Heart left ventricle (tissue), 16 donors: ENCODE measurements at places on chromosomes 3 and 15. TPM values are rescaled to one million over a fixed set of nuclear protein-coding genes. Genes with fewer than 3 reads are reported as not detected.

DNA sequence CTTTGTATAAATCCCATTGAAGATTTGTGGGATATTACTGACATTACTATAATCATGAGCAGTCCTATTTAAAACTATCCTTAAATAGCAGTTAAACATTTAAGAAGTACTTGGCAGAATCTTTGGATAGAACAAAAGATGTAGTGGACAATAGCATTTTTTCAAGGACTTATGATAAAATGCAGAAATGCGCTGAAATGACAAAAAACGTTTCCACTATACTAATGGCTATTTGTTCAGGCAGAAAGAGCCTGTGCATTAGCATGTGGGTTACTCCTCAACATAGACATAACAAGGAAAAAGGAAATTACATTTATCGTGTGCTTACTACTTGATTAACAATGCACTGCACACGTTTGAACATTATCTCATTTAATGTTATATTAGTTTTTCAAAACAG lies 80.7 kb downstream of the GADL1 start:
- no peak for DNase-seq

DNA sequence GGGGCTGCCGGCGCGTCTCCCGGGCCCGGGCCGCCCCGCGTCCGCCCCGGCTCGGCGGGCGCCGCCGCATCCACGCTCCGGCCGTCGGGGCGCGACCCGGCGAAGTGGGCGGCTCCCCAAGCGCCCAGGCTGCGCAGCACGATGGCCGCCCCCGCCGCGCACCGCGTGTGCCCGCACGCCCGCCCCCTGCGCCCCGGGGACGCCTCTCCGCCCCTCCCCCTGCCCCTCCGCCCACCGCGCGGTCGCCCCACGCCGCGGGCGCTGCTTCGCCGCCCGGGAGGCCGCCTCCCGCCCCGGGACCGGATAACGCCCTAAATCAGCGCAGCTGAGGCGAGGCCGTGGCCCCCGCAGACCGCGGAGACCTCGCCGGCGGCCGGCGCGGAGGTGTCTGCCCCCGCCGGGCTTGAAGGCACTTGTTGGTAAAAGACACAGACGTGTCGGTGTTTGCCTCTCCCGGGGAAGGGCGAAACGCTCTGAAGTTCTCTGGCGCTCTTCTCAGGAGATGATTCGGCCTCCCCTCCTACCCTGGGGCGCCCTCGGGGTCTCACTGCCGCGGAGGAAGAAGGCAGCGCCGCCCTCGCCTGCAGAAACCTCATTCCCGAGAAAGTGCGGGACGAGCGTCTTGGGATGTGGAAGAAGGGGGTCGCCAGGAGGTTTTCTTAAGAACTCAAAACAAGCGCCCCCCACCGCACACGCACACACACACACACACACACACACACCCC lies at the start of gene BNC1:
Gene BNC1 (minus strand): TSS at position 106 of the 725 bp plus-strand sequence. CDS start 36 bp downstream, at position 70.
- no peak for DNase-seq

CYP1A2 gene
- not detected for total RNA-seq

DNA sequence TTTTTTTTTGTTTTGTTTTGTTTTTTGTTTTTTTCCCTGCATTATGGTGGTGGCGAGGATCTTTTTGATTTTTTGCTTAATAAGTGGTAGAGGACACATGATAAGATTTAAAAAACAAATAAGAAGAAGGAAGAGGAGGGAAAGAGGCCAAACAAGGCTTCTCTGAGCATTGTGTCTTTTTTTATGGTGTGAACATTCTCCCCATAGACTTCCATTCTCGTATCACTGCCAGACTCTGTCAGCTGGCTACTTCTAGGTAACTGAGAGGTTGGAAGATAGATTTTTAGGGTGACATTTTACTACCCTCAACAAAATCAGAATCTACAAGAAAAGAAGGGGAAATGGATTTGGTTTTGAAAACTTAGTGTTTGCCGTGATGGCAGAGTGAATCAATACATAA lies 3.8 kb downstream of the NLGN1 start:
- DNase-seq: no peak

- DNase-seq: no peak
These were observed 161.9 kb upstream of the TNIK start for GRCh38 chr3:171622126-171622525.

PARP3 gene
- 12.4 TPM for total RNA-seq

RTP1 gene
- total RNA-seq: not detected

GRCh38 chr3:120528163-120528562 lies 68.0 kb upstream of the NDUFB4 start:
- DNase-seq: no peak

WWTR1 gene
- total RNA-seq: 41.2 TPM

DNA sequence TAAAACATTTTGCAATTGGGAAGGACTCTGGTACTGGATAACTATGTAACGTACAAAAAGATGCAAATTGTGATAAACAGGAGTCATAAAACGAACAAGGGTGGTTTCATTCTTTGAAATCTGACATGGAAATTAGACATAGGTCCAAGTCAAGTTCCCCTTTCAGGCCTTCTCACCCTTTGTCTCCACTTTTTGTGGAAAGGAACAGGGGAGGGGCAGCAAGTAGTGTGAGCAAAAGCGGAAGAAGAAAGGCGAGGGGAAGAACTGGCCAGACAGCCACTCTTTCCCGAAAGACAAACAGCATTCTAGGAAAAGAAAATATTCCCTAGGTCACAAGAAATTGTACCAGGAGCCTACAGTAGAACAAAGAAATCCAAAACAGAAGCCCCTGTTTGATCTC lies 52.6 kb downstream of the MCF2L2 start:
- no peak for DNase-seq

GOLGA8G gene
- not detected for total RNA-seq

GRCh38 chr3:109640146-109640652 lies 302.9 kb upstream of the DPPA4 start:
- DNase-seq: no peak

DNA sequence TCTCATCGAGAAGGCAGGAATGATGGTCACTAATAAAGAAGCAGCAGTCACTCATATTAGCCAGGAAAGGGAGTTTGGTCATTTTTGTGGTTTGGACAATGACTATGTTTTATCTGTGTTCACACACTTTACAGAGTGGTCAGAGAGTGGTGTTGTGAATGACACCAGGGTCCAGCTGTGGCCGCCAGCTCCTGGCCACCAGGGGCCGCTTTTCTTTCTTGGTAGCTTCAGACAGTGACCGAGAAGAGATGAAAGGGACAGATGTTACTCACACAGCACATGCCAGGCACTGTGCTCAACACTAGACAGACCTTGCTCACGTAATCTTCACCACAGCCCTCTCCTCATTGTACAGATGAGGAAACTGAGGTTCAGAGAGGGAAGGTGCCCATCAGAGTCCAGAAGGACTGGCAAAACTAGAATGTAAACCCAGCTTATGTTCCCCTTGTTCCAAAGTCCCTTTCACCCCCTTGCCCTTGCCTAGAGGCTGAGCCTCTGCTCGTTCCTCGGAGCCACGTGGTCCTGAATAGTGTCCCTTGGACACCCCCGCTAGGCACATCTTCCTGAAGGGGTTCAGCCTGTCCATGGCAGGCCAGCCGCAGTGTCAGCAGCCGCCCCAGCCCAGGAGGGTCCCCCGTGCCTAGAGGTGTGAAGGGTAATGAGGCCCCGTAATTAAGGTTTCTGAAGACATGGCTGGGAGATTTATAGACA lies 55.6 kb downstream of the CYP11A1 start:
- no peak for DNase-seq

DNA sequence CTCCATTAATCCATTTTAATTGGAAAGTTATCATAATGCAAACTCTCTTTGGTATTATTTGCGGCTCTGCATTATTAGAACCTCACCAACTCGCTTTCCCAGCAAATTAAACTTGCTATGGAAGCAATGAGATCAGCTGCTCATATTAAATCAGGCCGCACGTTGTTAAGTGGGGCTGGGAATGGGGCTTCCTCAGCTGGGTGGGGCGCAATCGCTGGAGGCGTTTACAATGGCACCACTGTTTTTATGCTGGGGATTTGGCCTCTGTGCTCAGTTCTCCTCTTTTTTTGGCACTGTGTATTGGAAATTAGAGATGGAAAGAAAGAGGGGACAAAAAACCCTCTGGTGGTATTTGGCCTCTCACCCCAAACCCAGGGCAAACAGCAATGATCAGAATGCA lies 72.2 kb downstream of the RPLP1 start:
- no peak for DNase-seq

- DNase-seq: no peak
These were observed 5.0 kb downstream of the SLC12A8 start for GRCh38 chr3:125207507-125207906.

IFRD2 gene
- total RNA-seq: 61.4 TPM

SLC12A1 gene
- not detected for total RNA-seq

SERPINI2 gene
- total RNA-seq: not detected

DNA sequence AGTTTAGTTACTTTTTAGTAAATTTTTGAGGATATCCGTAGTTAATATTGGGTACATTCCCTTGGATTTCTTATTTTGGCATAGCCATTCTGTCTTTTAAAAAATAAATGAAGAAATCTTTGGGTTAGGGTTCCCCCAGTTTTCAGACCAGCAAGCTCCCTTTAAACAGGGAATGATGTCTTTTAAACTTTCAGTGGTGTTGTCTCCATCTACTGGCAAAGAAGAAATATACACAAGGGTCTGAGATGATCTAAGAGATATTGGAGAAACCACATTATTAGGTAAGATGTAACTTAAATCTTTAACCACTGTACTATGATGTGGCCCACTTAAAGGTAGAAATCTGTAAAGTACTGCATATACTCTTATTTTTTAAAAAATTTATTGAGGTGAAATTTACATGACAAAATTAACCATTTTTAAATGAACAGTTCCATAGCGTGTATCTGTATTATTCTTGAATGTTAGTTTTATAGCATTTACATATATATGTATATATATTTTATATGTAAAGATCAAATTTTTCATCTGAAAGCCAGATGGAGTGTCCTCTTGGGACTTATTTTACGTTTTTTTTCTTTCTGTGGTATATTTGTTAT lies 35.1 kb upstream of the EIF3J start:
- no peak for DNase-seq

- DNase-seq: no peak
These were observed 301.0 kb upstream of the UMPS start for GRCh38 chr3:124429129-124429815.

TRMT10C gene
- total RNA-seq: 26.4 TPM

GRCh38 chr3:187130346-187131066 lies 8.8 kb downstream of the RPL39L start:
- DNase-seq: no peak

ZNF620 gene
- total RNA-seq: 2.6 TPM

- DNase-seq: no peak
These were observed 23.7 kb downstream of the PHLDB2 start for GRCh38 chr3:111882799-111883198.

DNA sequence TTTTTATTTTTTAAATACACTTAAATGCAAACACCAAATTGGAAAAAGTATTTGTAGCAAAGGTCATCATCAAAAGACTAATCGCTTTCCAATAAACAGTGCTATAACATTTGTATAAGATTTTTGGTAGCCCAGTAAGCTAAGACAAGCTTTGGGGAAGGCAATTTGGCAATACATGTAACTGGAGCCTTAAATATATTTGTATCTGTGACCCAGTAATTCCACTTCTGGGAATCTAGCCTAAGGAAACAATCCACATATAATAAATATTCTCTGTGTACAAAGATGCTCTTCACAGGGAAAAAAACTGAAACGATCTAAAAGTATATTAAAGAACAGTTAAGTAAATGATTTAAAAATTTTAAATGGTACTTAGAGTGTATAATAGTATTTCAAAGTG lies 65.5 kb upstream of the TJP1 start:
- DNase-seq: no peak

PLS1 gene
- total RNA-seq: 1.0 TPM

DNA sequence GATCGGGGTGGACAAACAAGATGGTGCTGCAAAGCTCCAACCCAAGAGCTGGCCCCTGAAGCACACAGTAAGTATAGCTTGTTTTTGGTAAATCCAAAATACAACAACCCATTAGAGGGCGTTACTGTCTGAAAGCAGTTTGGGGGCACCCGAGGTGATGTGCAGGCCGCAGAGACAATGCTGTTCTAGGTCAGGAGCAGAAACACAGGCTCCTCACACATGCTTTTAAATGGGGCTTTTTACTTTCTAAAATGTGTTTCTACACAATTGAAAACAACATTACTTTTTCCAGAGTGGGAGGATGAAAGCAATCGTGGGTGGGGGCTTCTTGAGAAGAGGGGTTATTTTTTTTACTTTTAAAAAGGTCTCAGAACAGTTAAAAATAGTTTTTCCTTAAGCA lies 1029.3 kb upstream of the CFAP20DC start:
- no peak for DNase-seq

CPEB1 gene
- total RNA-seq: 2.4 TPM

- DNase-seq: no peak
These were observed 8.1 kb downstream of the KLF15 start for GRCh38 chr3:126349071-126349470.

SAMMSON gene
- total RNA-seq: not detected

DNA sequence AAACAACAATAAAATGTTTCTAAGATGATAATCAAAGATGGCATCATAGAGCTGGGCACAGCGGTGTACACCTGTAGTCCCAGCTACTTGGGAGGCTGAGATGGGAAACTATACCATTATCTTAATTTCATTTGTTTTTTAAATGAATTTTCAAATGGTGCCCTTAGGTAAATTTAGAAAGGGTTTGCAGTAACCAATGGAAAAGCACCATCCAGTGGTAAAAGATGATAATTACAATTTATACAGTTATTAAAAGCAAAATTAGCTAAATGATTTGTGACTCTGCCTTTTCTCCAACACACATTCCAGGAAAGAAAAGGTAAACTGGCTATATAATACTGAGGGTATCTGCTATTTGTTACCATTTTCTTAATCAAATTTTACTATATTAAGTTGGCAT lies 14.4 kb upstream of the ANKRD28 start:
- no peak for DNase-seq

DHX30 gene
- 53.3 TPM for total RNA-seq

DNA sequence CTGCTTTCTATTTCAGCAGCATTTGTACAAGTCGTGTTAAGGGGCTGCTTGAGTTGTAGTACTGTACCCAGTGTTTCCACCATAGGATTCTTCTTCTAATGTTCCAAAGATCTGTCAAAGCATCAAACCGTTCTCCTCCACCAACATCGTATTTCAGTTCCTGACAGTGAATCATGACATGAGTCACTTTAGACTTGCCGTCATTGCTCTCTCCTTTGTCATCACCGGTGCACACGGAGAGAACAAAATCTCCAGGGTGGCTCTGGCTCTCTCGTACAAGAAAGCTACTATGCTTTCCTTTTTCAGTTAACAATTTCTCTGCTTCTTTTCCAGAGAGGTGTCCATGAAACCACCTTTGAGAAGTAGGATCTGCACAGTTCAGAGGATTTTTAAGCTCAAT lies 270.9 kb upstream of the CCDC54 start:
- no peak for DNase-seq

GOLGA8S gene
- 0.16 TPM for total RNA-seq
